Stimulated activated CD4-positive, alpha-beta T cell treated with anti-CD3 and anti-CD28 coated beads, TNF-alpha, amount 100 ng/mL, for 48 hours (primary cell): ENCODE measurements at places on chromosomes 16 and 17.

- peak; percentile 30 for DNase-seq
Measured at GRCh38 chr16:70770626-70771552, 30.1 kb downstream of the VAC14 start.

DNA sequence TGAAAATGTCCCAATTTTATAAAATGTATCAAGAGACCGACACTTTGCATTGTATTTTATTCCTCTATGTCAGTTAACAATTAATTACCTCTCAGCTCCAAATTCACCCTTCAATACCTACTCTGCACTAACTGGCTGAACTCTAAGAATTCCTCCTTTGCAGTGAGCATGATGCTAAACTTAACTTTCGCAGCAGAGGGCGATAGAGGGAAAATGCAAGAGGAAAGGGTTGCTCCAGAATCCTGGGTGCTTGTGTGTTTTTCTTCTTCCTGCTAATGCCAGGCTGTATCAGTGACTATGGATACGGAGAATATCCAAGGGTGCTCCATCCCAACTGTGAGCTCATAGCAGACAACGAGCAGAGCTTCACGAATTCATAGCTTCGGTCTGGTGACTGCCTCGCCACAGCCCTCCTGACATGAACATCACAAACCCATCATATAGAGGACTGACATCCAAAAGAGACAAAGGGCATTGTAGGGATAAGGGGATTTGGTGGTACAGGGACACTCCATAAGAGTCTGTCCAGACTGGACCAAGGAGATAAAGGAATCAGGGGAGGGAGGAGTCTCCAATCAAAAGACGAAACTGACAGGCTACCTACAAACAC, 172.9 kb downstream of the STX8 start:
- DNase-seq: peak; percentile 15

- no peak for DNase-seq
Measured at GRCh38 chr17:28759256-28759865, 15.6 kb downstream of the TRAF4 start.

GRCh38 chr17:5045496-5045895, 10.3 kb upstream of the SLC52A1 start:
- DNase-seq: no peak

GRCh38 chr17:14926526-14927122, 338.5 kb downstream of the PMP22 start:
- peak; percentile 32 for DNase-seq

DNA sequence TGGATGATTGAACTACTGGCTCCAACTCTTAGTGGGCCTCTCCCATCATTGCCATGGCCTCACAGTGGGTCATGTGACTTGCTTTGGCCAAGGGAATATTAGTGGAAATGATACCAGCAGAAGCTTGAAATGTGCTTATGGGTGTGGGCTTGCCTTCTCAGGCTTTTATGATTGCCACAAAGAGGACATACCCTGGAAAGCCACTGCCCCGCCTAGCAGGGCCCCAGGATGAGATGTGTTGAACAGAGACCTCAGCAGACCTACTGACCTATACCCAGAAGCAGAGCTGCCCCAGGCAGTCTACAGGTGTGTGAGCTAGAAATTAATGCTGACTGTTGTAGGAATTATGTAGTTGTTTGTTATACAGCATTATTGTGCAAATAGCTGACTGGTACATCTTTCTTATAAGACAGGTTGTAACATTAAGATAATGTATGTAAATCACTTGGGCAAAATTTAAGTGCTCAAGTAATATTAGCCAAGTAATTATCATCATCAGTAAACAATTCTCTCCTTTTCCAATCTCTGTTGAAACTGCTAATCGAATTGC, 67.8 kb upstream of the CDH5 start:
- DNase-seq: no peak

GRCh38 chr16:89476379-89476778, 14.0 kb downstream of the ANKRD11 start:
- no peak for DNase-seq

DNA sequence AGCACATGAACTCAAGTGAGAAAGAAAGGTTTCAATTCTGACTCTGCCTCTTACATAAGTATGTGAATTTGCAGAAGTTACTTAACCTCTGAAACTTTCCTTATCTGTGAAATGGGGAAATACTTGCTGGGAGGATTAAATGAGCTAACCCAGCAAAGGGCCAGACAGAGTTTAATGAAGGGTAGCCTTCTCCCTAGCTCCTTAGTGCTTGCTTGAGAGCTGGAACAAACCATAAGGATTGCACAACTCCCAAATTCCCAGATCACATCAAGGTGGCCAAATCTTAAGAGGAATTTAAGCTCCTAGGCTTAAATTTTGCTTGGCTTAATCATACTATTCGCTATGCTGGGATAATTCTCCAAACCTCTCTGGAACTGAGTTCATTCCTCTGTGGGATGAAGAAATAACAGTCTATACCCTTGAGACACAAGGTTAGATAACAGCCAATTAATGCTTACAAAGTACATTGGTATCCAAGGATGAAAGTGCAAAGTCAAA, 11.8 kb upstream of the WSB1 start:
- DNase-seq: no peak
